ENCODE measurements at places on chromosomes 12 and 14.

DNA sequence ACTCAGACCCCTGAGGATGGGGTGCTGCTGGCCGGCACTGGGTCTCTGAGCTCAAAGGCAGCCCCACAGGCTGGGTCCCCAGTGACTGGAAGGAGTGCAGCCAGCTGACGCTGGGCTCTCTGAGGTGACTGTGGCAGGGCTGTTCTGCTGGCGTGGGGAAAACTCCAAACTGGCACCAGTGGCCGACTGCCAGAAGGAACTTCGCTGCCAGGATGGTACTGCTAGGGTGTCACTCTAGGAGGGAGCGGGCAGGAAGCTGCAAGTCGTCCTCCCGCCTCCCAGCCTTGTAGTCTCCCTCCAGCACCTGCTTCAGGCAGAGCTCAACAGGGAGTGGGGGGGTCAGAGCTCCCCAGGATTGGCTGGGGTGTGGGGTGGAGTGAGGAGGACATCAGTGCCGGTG lies 41.3 kb downstream of the CDC42BPB start:
- no peak for DNase-seq

GRCh38 chr14:44616204-44616603 lies 109.1 kb upstream of the FSCB start:
- DNase-seq, result no peak

- peak; percentile 23 for DNase-seq
Observed at GRCh38 chr12:105083551-105084105, 630 bp downstream of the ALDH1L2 start.

GRCh38 chr12:18224745-18225144 lies 36.6 kb upstream of the PIK3C2G start:
- no peak for DNase-seq

DNA sequence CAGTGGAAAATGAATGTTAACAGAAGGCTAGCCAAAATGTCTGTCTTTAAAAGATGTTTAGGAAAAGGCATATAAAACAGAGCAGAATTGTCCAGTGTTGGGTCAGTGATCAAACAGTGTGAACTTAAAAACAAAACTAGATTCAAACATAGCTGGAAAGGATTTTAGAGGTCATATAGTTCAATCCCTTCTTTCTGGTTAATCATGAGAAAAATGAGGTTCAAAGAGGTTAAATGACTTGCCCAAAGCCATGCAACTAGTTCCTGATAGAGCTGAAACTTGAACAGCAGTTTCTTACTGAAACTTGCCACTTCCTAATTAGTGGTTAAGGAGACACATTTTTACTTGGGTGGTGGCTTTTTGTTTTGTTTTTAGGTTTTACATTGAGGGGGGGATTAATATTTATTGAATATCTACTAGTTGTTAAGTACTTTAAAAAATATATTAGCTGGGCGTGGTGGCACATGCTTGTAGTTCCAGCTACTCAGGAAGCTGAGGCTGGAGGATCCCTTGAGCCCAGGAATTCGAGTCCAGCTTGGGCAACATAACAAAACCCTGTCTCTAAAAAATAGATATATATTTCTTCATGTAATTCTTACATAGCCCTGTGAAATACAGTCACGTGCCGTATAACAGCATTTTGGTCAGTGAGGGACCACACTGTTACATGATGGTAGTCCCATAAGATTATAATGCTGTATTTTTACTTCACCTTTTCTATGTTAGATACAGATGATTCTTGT lies 20.4 kb downstream of the ACVR1B start:
- no peak for DNase-seq

DNA sequence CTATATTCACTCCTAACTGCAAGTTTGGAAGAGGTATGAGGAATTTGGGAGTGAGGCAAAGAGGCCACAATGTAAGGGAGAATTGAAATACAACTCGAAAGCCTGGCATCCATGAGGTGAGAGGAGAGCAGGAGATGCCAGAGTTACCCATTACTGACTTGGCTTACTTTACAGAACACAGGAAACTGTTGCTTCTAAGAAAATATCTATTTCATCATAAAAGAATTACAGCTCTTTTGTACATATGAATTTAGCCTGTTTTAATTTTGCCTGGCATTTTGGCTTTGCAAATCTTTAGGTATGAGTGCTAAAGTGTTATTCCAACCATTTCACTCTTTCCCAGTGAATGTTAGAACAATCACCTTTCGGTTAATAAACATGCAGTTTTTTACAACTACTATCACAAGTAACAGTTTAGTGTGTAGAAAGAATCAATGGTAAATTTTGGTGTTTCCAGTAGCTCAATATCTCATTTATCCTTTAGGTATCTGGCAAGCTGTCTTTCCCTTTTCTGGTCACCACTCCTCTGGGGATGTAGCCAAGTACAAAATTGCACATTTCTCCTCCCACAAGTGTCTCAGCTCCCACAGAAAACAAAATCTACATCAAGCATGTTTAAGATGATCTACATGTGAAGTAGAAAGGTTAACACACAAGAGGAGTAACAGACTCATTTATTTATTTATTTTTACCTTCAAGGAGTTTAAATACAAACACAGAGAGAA lies 196.6 kb upstream of the DCN start:
- DNase-seq, result no peak

DNA sequence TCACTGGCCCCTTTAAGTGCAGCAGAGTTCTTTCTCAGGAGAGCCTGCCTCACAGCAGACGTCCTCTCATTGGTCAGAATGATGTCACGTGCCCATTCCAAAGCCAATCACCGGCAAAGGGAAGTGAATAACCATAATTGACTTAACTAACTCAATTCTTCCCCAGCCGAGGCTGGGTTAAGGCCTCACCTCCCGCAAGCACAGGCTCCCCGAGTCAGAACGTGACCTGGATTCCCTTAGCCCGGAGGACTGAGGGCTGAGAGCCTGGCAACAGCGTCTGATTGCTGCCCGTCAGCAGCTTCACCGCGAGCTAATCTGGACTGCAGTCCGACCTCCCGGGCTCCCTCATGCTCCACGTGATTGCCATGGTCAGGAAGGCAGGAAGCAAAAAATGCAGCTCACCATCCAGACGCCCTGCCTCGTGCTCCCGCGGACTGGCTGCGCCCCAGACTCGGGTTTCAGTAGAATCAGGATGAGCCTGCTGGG lies 92.1 kb upstream of the FZD10 start:
- DNase-seq, result peak; percentile 66

DNA sequence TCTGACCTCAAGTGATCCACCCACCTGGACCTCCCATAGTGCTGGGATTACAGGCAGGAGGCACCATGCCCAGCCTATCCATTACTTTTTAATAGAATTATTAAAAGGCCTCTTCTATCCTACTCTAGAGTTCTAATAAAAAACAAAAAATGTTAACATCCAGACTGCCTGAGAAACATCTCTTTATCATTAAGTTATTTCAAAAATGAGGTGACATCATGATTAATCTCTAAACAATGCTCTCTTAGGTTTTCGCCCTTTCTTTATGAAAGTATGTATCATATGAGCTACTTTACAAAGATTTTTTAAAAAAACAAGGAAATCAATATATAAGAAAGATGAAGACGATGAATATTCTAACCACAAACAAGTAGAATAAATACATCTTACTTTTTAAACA lies 52.6 kb downstream of the FGD6 start:
- no peak for DNase-seq

- no peak for DNase-seq
Observed at GRCh38 chr12:69580074-69580473, 5.2 kb upstream of the CCT2 start.

- no peak for DNase-seq
Observed at GRCh38 chr12:26317942-26318575, 122.7 kb downstream of the SSPN start.

DNA sequence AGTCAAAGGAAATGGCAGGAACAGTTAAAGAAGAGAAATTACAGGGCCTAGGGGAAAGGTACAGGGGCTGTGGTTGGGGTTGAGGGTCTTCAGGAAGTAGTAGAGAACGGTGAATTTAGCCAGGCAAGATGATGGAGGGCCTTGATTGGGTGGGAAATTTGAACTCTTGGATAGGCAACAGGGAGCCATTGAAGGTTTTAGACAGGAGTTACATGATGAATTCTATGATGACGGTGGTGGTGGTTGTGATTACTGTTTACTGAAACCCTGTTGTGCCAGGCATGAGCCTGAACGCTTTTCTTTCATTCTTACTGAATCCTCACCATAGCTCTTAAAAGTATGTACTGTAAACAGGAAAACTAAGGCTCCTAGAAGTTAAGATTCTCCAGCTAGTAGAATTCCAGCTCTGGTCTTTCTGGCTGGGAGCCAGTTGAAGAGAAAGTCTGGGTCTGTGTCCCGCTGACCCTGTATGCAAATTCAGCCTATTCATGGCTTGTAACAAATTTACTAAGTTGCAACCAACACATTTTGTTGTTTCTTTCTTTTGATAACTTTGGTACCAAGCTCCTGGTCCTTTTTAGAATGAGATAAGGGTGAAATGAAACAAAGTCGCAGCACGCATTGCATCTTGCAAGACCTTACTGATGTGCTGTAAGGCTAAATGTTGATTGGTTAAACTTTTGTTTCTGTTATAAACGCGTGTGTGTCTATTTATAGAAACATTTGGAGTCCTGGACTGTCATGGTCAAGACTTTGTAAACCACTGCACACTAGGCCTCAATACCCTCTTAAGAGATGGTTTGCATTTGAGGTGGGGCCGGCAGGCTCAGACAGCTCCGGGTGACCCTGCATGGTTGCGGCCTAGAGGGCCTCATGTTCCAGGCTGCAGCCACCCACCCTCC lies 6.0 kb downstream of the ORAI1 start:
- no peak for DNase-seq

DNA sequence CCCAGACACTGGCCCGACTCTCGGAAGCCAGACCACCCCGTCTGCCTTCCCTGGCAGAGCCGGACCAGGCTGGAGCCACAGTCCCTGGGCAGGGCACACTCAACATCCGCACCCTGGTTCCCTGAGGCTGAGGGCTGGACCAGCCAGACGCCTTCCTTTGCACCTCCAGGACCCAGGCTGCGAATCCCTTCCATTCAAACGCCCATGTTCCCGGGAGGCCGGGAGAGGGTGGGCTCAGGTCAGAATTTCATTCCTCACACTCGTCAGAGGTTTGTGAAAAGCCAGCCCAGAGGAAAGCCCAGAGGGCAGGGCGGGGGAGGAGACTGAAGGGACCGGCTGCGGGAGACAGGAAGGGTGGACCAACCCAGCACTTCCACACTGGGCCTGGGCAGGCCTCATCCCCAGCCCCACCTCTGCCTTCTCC lies 58.7 kb downstream of the LRRC74A start:
- DNase-seq, result no peak

DNA sequence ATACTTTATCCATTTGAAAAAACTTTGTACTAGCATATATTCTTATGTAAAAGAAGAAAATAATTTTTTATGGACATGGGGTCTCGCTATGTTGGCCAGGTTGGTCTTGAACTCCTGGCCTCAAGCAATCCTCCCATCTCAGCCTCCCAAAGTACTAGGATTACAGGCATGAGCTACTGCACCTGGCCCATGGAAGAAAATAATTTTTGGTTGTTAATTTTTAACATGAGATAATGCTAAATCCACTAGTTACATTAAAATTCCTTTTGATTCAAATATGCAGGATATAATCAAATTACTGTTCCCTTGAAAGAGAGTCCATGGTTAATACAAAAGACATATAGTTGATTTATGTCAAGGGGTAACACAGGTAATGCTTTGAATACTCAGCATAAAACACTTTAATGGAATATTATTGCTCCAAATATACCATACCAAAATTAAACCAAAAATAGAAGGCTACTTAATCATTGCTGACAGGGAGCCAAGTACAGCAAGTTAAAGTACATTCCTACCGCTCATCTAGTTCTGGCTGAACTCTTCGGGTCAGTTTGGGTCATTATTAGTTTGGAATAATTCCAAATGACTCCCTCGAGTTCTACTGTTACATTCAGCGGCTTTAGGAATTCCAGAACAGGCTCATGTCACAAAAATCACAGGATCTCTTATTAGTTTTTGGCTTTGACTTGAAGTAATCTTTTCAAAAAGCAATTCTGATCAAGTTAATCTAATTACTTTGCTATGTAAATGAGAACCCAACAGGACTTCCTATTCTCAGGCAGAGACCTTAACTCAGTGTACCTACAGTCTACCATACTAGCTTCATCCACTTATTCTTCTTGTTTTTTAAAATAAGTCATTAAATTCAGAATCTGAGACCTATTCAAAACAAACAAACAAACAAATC lies 6.1 kb downstream of the SOS2 start:
- no peak for DNase-seq

- DNase-seq, result no peak
Observed at GRCh38 chr12:57741844-57742738, 2.7 kb upstream of the TSPAN31 start.

GRCh38 chr12:87953256-87953860 lies 75.8 kb downstream of the C12orf50 start:
- DNase-seq, result peak; percentile 42

- no peak for DNase-seq
Observed at GRCh38 chr14:105325303-105325702, 10.8 kb downstream of the PACS2 start.

DNA sequence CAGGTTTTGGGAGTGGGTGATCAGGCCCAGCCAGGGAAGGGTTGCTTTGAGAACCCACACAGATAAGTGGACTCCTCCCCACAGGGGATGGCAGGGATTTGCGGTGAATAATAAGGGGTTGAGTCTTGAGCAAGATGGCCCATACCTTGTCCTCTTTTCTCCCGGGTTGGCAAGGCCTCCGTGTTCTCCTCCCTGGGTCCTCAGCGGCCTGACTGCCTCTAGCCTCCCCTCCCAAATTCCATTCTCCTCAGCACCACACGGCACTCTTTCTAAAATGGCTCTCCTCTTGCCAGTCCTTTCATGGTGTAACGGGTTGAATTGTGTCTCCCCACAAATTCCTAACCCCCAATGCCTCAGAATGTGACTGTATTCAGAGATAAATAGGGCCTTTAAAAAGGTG lies 70.0 kb downstream of the CHST11 start:
- DNase-seq, result no peak

DNA sequence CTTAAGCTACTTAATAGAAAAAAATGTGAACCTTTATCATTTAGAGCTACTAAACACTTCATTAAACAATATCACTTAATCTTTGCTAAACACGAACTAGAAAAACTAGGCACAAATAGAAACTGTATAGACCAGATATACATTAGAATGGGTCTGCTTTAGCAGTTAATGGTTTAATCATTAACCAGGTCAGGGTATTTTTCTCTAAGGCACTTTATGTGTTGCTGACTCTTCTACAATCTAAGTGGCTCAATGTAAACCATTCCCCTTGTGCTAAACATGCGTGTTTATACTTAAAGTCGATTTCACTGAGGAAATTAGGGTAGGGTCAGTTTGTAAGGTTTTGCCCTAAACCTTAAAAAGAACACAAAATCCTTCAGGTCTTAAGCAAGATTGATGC lies 29.7 kb downstream of the TMCC3 start:
- DNase-seq, result no peak
